Bronchial epithelial cell (primary cell): ENCODE measurements at places on chromosomes 16 and 17. TPM values are rescaled to one million over a fixed set of nuclear protein-coding genes. Genes with fewer than 3 reads are reported as not detected.

- DNase-seq = no peak
Measured at GRCh38 chr17:59368218-59368857, 36.9 kb downstream of the YPEL2 start.

DNA sequence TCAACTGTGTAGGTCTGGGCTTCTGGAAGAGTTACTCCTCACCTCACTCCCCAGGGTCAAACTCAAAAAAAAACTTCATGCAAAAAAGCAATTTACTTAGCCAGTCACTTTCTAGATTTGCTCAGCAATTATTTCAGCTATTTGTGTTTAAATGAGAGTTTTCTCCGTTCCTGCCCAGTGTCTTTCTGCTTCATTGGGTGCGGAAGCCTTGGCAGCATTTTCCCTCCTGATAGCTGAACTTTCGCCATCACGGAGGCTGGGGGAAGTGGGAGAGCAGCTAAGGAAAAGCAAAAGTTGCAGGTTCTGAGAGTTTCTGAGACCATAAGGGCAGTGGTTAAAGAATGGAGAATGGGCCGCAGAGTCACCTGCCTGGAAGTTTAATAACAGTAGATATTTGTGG, 287.1 kb upstream of the DYNLRB2 start:
- DNase-seq = no peak

The HAS3 gene
- total RNA-seq = 4.7 and 8.4 TPM in 2 replicates

DNA sequence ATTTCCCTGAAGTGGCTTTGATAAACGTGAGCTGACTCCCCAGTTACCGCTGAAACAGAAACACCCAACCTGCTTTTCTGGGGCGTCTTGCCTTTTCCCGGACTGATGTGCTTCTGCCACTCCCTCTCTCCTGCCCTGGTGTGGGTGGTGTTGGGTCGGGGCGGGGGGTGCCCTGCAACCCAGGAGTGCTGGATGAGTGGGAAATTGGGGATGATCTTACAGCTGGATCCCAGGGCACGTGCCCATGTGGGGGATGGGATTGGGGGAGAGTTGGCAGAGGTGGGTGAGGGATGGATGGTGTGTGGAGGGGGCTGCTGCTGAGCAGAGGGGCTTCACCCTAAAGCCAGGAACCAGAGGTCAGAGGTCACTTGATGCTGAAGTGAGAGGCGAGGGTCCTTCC, 28.5 kb downstream of the PGS1 start:
- DNase-seq = no peak

DNA sequence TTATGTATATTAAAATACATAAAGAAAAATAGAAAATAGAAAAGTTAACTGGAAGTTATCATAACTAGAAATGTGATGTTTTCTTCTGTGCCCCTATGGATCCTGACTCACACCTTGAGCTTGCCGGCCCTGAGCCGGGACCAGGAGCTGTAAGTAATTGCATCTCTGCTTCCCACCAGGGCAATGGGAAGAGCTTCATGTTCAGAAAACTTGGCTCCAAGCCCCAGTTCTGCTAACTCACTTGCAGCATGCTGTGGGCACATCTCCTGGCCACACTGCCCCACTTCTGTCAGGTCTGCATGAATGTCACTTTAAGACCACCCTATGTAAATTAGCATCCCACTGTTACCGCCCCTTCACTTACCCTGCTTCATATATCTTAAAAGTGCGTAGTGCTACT, 37.2 kb downstream of the GNAO1 start:
- DNase-seq = no peak

DNA sequence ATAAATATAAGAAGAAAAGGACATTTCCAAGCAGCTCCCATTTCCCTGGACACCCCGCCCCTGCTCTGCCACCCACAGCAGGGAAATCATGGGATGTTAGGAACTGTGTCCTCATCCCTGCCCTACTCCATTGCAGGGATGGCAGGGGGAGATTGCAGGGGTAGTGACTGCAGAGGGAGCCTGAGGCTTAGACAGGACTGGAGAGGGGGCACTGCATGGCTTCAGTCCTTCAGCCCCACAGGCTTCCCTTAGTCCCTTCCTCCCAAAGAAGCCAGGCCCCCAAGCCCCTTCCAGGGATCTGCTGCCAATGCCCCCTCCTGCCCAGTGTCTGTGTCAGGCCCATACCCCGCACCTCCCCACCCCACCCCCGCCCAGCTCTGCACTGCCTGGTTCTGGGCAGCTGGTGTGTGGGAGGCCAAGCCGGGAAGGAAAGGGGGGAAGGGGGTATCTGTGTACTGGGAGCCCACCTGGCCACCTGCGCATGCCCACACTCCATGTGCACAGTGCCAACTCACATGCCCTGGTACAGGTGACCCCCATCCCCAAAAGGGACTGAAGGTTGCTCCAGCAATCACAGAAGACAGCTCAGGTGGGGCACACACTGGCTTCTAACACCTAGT, 3.3 kb downstream of the RUNDC3A start:
- DNase-seq = no peak

DNA sequence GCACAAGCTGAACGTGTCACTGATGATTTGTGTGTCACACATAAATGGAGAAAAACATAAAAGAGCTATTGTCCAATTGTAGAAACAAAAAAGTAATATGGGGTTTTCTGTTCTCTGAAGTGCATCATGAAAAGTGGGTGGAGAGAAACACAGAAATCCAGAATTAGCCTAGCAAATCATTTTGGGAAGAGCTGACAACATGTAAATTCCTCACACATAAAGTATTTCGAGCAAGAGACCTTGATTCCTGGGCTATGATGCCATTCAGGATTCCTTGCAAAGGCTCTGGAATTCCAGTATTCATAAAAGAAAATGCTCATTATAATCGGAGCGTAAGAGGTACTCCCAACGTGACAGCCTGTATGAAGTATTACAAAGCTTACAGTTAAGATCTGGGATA, 1.1 kb downstream of the DCUN1D3 start:
- DNase-seq = peak; percentile 44
